Hypothalamus (tissue), 51 donors: ENCODE measurements at places on chromosomes 5 and 9.

GRCh38 chr9:29556746-29557145 lies 1983.5 kb upstream of the C9orf72 start:
- DNase-seq, result no peak

DNA sequence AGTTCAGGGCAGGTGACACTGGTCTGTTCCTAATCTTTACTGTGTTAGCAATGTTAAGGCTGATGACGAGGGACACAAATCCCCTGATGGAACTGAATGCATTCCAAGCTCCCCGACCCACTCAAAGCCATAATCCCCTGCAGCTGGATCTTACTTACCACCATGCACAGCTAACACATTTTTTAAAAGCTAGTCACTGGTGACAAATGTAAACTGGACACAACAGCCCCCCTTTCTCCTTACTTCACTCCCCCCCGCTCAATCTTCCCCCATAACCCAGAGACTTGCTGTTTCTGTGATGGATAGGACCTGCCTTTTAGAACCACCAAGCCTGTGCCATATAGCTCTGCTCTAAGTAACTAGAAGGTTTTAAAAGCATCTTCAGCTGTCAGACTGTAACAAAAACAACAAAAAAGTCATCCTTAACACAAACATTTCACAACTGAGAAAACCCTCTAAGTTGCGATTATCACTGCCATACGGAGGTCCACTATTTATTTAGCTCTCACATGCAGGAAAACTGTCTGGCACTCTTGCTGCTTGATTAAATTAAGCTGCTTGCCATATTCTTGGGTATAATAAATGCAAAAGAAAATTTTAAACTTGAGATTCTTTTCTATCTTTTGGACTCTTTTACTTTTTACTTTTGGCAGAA lies 44.4 kb downstream of the BNC2 start:
- no peak for DNase-seq

DNA sequence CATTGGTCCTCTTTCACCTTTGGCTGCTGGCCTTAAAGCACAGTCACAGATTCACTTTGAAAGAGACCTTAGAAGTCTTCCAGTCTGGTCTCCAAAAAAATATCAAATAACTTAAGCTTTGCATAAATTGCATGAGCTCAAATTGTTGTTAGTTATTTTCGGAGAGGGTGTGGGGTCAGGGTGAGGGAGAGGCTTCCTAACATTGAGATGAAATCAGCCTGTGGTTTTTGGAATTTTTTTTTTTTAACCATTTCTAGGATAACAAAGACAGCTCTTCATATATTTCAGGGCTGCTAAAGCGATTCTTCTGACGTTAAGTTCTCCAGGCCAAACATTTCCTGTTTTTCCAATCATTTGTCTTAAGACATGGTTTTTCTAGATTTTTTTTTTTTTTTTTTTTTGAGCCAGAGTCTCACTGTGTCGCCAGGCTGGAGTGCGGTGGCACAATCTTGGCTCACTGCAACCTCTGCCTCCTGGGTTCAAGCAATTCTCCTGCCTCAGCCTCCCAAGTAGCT lies 4.5 kb downstream of the OCLN start:
- DNase-seq, result no peak

- DNase-seq, result peak; percentile 35
Measured at GRCh38 chr9:88537761-88538091, 2.7 kb downstream of the NXNL2 start.

DNA sequence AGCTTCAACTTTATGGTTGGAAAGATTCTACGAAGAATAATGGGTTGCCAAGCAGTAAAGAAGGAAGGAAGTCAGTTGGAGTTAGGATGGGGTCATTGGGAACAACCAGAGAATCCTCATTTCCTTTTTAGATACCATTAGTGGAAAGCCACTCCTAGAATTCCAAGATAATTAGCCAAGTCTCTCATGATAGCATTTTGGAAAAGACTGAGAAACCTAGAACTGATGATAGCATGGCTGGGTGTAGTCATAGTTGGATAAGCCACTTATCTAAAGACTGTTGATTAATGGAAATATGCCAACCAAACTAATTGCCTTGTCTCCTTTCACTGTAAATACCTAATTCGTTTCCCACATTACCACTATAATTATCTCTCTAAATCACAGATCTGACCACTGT lies 377.0 kb downstream of the GLIS3 start:
- DNase-seq, result no peak

- no peak for DNase-seq
Measured at GRCh38 chr5:56734091-56734694, 81.2 kb upstream of the MAP3K1 start.

DNA sequence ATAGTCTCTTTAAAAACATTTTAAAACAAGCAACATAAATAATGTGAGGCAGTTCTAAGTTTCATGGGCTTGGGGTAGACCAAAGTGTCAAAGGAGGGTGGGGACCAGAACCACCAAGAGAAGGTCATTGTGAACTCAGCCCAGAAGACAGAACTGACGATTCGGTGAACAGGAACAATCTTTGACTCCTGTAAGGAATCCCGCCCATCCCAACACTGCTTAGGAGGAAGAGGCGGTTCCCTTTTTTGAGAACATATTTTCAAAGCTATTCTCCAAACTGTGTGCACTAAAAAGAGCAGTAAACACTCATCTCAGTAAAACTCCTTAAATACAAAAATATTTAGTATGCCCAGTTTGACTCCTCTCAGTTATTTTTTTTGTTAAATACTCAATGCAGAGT lies 176.5 kb upstream of the TLE4 start:
- DNase-seq, result no peak

- DNase-seq, result no peak
Measured at GRCh38 chr5:169339869-169340268, 38.9 kb upstream of the SLIT3 start.
